ENCODE measurements at places on chromosomes 5 and 9.

- no peaks in the 10 kb centered on the region for H3K4me1 ChIP-seq
- peaks cover 25% of the 10 kb centered on the region for H3K36me3 ChIP-seq
- no peak overlapping the region for H3K4me3 ChIP-seq
- no peaks in the 10 kb centered on the region for H3K27me3 ChIP-seq
- no peak for DNase-seq
Observed at GRCh38 chr9:126883636-126884035, 23.2 kb downstream of the ZBTB34 start.

DNA sequence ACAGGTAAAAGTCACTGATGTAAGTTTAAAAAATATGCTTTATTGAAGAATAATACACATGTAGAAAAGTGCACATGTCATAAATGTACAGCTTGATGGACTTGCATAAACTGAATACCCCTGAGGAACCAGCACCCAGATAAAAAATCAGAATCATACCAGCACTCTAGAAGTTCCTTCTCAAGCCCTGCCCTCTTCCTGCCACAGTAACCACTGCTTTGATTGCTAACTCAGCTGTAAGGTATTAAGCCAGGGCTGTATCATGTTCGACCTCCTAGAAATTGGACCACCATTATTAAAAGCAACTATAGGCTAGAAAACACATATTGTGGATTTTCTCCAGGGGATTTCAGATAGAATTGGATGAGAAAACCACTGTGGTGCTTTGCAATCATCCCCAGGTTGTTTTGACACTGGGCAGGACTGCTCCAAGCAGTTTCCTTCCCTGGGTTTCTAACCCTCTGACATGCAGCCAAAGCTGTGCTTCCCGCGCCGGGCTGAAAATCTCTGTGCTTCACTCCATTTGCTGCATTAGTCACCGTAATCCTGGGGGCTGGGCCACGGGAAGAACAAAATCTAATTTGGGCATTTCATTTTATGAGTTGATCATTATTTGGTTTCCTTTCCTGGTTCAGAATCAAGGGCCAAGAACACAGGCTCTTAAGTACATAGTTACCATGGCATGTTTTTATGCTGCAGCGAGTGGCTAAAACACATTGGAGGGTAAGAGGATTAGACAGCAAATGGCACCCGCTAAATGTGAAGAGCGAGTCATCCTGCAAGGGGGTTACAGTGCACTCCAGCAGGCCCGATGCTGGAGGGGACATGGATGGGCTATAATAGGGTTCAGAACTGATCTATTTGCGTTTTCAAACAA lies 139.4 kb upstream of the IL12B start:
- no peak overlapping the region for H3K4me3 ChIP-seq
- no peaks in the 10 kb centered on the region for H3K4me1 ChIP-seq
- no peaks in the 10 kb centered on the region for H3K36me3 ChIP-seq
- peaks cover 6% of the 10 kb centered on the region for H3K27me3 ChIP-seq
- no peak for DNase-seq

- H3K27ac ChIP-seq = no peak overlapping the region
- H3K4me3 ChIP-seq = no peak overlapping the region
- peaks cover 13% of the 10 kb centered on the region for H3K4me1 ChIP-seq
- DNase-seq = no peak
Observed at GRCh38 chr9:110327716-110328115, 9.9 kb downstream of the TXNDC8 start.

GRCh38 chr9:120434532-120434931 lies 145.4 kb downstream of the CDK5RAP2 start:
- H3K36me3 ChIP-seq = peaks cover 60% of the 10 kb centered on the region
- H3K4me3 ChIP-seq = no peak overlapping the region
- no peak overlapping the region for H3K27ac ChIP-seq
- H3K4me1 ChIP-seq = no peaks in the 10 kb centered on the region
- DNase-seq = no peak
- no peaks in the 10 kb centered on the region for H3K27me3 ChIP-seq

- H3K4me1 ChIP-seq = no peaks in the 10 kb centered on the region
- H3K4me3 ChIP-seq = peak overlapping the region; percentile 83
- H3K27ac ChIP-seq = peak overlapping the region; percentile 16
- DNase-seq = no peak
- no peaks in the 10 kb centered on the region for H3K36me3 ChIP-seq
Observed at GRCh38 chr9:98795970-98796363, 388 bp downstream of the ANKS6 start.

DNA sequence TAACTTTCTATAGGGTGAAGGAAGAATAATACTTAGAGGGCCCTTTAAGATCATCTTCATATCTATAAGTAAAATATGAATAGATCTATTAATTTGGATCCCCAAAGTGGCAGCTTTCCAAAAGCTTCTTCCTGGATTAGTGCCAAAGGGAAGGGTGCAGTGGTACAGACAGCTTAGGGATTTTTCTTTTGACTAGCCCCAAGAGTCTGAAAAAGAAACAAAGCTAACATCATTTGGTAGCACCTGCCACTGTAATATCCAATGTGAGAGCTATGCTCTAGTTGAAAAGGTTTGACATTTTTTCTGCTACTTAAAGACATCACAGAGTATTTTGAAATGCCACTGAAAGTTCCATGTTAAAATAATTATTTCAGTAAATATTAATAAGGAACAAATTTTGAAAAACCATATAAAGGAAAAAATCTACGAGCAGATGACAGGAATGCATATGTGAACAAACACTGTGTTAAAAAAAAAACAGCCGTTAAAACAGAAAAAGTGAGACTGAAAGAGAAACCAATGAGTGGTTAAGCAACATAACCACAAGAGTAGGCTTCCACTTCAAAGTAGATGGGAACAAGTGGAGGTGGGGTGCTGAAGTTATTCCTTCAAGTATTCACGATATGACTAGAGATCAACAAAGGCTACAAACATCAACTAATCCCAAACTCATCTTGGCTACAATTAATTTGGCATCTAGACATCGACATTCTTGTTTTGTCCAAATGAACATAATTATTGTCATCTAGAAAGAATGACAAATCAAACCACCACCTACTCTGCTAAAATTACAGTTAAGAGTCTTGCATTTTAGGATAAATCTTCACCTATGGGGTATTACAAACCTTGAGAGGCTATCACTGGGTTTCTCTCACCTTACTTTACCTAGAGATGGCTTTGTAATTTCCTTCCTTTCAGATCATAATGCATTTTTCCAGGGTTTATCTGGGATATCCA lies 137.5 kb downstream of the CPLANE1 start:
- DNase-seq = no peak
- H3K4me1 ChIP-seq = no peaks in the 10 kb centered on the region
- no peak overlapping the region for H3K4me3 ChIP-seq

DNA sequence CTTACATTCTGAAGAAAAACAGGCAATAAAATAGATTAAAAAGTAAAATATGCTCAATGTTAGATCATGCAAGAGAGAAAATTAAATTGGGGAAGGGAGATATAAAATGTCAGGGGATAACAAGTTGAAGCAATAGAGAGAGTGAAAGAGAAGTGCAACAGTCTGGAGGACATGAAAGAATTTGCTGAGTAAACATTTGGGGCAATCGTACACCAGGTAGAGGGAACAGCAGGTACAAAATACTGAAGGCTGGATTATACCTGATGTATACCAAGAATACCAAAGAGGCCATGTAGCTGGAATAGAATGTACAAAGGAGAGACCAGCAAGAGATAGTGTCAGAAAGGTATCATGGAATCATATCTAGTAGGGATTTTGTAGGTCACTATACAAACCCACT lies 300.8 kb downstream of the DNAH5 start:
- no peaks in the 10 kb centered on the region for H3K4me1 ChIP-seq
- H3K27me3 ChIP-seq = peaks cover 4% of the 10 kb centered on the region
- no peak overlapping the region for H3K4me3 ChIP-seq
- no peak for DNase-seq

- no peak for DNase-seq
- H3K4me1 ChIP-seq = no peaks in the 10 kb centered on the region
- no peak overlapping the region for H3K4me3 ChIP-seq
- no peaks in the 10 kb centered on the region for H3K36me3 ChIP-seq
- H3K27me3 ChIP-seq = peaks cover 6% of the 10 kb centered on the region
- no peak overlapping the region for H3K27ac ChIP-seq
Observed at GRCh38 chr5:144472221-144472620, 301.5 kb downstream of the KCTD16 start.

DNA sequence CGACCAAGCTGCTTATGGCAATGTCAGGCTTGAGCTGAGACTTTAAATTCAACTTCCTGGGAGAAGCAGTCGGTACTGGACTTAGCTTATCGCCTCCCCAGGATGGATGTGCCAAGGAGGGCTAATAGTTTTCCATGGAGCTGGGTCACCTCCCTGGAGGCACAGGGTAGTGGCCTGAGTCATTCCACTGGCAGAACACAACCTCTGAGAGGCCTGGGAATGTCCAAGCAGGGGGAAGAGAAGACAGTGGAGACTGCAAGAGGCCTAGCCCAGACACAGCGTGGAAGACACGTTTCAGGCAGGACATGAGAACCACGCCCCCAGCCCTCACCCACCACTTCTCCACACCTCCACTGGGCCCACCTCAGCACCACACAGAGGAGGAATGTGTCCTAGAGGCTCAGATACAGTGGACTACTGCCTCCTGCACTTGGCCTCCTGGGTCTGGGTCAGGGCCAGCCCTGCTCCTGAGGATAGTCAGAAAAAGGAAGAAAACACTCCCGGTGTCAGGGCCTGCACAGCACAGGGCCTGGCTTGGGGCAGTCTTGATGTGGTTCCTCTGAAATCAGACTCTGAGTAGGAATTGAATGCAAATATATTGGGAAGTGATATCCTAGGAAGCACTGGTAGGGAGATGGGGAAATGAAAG lies 171.8 kb downstream of the FSTL4 start:
- H3K4me1 ChIP-seq = peaks cover 10% of the 10 kb centered on the region
- DNase-seq = no peak
- H3K36me3 ChIP-seq = no peaks in the 10 kb centered on the region
- no peaks in the 10 kb centered on the region for H3K27me3 ChIP-seq

GRCh38 chr9:136584934-136585333 lies 39.1 kb upstream of the NOTCH1 start:
- no peaks in the 10 kb centered on the region for H3K4me1 ChIP-seq
- H3K4me3 ChIP-seq = no peak overlapping the region
- no peak overlapping the region for H3K27ac ChIP-seq
- DNase-seq = no peak
- no peaks in the 10 kb centered on the region for H3K27me3 ChIP-seq

DNA sequence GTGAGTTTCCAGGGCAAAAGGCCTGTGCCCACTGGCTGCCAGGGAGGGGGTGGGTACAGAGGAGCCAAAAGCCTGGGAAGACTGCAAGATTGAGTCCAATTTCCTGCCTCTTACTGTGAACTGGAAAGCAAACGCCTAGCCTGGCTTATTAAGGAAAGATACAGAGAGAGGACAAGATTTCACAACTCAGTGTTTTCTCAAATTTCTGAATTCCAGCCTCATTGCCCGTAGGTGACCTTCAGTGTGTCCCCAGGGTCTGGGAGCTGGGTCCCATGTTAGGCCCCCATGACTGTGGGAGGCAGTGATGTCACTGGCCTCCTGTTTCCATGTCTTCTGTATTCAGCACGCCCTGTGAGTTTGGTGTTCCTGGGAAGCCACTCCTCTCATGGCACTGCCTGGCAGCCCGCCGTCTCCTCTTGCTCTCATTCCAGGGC lies 60.6 kb upstream of the PTPN3 start:
- peaks cover 27% of the 10 kb centered on the region for H3K4me1 ChIP-seq
- no peak overlapping the region for H3K4me3 ChIP-seq
- H3K27me3 ChIP-seq = no peaks in the 10 kb centered on the region
- H3K36me3 ChIP-seq = no peaks in the 10 kb centered on the region
- DNase-seq = no peak

DNA sequence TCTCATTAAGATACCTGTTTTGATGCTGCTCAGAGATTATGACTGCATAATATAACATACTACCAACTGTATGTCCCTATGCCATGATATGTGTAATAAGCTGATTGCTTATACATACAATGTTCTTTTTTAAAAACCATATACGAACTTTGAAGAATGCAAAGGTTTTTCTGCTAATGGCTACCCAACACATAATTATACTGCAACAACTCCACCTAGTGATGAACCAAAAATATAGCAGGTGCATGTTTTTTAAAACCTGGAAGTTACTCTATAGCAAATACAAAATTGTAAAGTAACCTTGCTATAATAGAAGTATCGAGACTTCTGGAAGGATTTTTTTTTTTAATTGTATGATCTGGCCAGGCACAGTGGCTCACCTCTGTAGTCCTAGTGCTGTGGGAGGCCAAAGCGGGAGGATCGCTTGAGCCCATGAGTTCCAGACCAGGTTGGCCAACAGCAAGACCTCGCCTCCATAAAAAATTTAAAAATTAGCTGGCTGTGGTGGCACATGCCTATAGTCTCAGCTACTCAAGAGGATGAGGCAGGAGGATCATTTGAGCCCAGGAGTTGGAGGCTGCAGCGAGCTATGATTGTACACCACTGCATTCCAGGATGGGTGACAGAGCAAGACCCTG lies 49.1 kb downstream of the HOMER1 start:
- no peaks in the 10 kb centered on the region for H3K27me3 ChIP-seq
- no peaks in the 10 kb centered on the region for H3K36me3 ChIP-seq
- no peak for DNase-seq
- no peak overlapping the region for H3K27ac ChIP-seq

DNA sequence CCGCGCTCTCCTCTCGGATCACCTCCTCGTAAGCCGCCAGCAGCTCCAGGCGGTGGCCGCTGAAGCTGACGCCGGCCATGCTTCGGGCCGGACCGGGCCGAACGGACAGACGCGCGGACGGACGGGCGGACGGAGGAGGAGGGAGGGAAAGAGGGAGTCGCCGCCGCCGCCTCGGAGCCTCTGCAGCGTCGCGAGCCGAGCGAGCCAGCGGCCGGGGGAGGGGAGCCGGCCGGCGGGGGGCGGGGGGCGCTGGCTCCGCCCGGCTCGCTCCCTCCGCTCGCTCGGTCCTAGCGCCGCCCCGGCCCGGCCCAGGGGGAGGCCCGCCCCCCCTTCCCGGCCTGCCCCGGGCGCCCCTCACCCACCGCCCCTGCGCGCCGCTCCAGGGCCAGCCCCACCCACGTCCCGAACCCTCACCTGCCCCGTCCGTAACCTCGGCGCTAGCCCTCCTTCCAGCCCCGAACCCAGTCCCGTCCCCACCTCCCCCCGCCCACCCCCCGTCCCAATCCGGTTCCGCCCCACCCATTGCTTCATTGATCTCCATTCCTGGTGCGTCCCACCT lies at the start of gene DBN1:
Gene DBN1, minus strand, starts transcription at position 192 of the 559 bp plus-strand sequence. Its CDS starts 113 bp downstream, at position 79.
- DNase-seq = no peak
- H3K4me1 ChIP-seq = peaks cover 16% of the 10 kb centered on the region
- peak within 1 kb of the TSS; percentile 97 for H3K4me3 ChIP-seq
- H3K36me3 ChIP-seq = peaks cover 9% of the 10 kb centered on the region
